Chondrocyte (in vitro differentiated cells): ENCODE measurements at places on chromosomes 6 and 20. TPM values are rescaled to one million over a fixed set of nuclear protein-coding genes. Genes with fewer than 3 reads are reported as not detected.

The LIME1 gene
- 6.8 to 9.7 TPM (median 7.1 TPM) in 3 replicates for total RNA-seq

The DEFB112 gene
- not detected in 3 replicates for total RNA-seq

GRCh38 chr6:123622780-123623179 lies 14.0 kb downstream of the TRDN start:
- no peak for DNase-seq

DNA sequence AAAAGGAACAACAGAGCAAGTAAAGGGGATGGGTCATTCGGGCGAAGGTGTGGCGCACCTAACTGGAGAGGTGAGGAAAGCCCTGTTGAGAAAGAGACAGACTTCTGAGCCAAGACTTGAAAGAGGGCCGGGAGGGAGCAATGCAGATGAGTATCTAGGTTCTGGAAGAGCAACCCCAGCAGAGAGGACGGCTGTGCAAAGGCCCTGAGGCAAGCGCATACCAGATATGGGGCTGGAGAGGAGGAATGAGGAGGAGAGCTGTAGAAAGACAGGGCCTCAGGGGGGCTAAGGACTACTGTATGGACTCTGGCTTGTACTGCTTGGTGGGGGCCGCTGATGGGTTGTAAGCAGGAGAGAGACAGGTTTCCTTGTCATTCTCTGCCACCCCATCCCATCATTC lies 21.9 kb downstream of the TRERF1 start:
- DNase-seq, result no peak

DNA sequence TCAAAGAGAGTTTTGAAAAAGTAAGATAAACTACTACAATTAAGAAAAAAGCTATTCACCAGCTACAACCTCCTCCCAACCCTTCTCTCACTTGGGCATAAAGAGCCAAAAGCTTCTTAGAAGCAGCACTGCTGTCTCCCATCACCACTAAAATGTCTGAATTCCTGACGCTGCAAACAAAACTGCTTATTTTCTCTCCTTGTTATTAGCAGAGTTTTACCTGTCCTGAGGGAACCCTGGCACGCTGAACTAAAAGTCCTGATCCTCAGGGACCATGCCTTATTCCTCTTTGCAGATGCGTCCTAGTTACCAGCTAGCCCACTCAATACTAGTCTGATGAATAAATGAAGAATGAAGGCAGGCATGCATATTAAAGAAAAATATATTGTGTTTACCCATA lies 1.1 kb downstream of the HACE1 start:
- no peak for DNase-seq

DNA sequence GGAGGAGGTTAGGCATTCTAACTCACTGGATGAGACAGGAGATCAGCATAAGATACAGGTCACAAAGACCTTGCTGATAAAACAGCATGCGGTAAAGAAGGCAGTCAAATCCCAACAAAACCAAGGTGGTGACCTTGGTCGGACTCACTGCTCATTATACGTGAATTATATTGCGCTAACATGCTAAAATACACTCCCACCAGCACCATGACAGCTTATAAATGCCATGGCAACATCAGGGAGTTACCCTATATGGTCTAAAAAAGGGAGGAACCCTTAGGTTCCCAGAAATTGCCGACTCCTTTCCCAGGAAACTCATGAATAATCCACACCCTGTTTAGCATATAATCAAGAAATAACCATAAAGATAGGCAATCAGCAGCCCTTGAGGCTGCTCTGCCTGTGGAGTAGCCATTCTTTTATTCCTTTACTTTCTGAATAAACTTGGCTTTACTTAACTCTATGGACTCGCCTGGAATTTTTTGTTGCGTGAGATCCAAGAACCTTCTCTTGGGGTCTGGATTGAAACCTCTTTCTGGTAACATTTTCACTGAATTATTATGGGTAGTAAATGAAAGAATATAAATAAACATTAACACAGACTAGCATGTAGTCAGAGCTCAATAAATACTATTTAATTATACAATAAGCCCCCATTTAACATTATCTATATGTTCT lies 3.0 kb upstream of the LAMA4 start:
- DNase-seq, result no peak

- peak; percentile 56 for DNase-seq
Observed at GRCh38 chr20:32495949-32496348, 89.2 kb downstream of the NOL4L start.

DNA sequence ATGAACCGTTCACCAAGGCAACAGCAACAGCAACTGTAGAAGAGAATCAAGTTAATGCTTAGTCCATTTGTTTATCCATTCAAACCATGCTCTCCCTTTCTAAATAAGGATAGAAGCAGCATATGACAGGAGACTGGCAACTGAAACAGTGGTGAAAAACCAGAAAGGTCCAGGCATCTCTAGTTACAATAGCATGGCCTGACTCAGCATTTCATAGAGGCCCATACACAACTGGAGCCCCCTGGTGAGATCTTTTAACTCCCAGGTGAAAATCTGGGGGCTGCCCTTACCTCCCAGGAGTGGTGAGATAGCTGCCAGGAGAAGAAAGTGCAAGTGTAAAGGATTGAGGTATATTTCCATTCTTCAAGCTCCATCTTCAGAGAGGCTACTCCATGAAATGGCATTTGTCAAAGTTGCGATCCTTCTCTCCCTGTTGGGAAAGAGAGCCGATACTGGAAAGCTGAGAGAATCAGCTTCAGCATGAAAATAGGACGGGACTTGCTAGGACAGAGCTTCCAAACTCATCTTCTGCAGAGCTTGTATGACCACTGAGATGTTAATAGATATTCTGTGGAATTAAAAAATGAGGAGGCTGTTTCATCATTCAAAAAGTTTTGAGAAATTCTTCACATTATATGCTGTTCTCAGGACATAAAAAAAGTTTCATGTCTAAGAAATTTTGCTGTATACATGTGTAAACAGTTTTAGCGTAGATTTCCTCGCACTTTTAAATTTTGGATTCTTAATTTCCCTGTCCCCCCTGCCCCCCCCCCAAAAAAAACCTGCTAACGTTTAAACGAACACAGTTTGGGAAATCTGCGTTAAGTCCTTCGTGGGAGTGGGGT lies 10.9 kb upstream of the SLC2A12 start:
- DNase-seq, result no peak

DNA sequence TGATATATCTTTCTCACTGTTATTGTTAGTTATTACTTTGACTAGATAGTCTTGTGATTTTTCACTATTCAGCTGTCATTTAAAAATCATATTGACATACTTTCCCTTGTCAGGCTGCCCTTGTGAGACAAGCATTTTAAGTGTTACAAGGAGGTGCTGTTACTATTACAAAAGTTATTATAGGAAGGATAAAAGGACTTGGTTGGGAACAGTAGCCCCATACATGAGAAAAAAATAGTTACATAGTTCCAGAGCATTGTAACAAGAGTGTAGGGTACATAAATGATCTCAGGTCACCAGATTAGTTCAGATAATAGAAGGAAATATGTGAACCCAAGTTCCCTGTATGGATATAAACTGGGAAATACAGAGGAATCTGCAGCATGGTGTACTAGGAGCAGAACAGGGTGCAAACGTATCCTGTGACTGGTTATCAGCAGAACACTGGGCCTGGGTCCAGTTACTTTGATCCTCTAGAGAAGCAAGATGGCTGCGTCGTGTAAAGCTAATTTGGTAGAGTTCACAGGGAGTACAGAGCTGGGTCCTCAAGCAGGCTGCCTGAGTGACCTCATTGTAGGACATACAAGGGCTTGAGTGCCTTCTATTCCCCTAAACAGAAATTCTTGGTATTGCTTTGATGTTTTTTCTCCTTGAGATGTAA lies 38.5 kb upstream of the HDDC2 start:
- no peak for DNase-seq

GRCh38 chr6:138264372-138264880 lies 46.1 kb upstream of the PBOV1 start:
- DNase-seq, result no peak

DNA sequence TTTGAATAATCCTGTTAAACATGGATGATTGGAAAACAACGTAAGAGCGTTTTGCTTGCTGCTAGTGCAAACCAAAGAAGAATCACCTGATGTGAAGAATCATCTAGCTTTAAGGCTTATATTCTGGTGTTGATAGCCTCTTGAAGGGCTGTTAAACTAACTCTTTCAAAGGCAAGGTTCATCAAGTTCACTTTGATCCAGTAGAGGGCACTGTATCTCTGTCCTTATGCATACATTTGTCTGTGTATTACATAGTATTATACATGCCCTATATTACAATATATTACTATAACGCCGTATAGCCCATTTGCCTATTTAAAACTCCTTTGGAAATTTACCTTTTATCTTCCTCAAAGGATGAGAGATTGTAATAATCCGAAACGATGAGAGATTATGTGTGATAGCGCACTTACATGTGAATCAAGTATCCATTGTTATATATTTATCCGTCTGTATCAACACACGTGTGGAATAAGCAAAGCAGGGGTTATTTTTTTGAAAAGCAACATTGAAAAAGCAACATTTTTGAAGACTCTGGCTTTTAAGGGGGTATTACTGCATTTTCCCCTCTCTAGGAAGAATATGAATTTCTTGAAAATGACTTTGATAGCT lies 50.8 kb upstream of the NRN1 start:
- no peak for DNase-seq
